Left hindlimb (tissue), 1 donor: ENCODE measurements at places on chromosomes 7 and 10.

DNA sequence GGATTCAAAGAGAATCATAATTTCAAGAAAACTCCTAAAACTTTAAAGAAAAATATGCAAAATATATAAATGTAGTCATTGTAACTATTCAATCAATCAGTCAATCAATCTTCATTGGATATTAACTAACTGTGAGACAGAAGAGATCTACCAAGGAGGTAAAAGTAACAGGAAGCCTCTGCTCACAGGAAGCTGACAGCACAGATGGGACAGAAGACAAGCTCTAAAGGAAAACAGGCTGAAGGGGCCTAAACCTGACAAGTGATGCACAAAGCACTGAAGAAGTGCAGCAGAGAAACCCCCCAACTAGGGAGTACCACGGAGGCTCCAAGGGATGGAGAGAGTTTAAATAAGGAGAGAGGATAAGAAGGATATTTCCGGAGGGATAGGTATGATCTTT, 173.0 kb downstream of the SKAP2 start:
- DNase-seq: no peak

GRCh38 chr10:48309711-48310226, 3.3 kb downstream of the MAPK8 start:
- no peak for DNase-seq

DNA sequence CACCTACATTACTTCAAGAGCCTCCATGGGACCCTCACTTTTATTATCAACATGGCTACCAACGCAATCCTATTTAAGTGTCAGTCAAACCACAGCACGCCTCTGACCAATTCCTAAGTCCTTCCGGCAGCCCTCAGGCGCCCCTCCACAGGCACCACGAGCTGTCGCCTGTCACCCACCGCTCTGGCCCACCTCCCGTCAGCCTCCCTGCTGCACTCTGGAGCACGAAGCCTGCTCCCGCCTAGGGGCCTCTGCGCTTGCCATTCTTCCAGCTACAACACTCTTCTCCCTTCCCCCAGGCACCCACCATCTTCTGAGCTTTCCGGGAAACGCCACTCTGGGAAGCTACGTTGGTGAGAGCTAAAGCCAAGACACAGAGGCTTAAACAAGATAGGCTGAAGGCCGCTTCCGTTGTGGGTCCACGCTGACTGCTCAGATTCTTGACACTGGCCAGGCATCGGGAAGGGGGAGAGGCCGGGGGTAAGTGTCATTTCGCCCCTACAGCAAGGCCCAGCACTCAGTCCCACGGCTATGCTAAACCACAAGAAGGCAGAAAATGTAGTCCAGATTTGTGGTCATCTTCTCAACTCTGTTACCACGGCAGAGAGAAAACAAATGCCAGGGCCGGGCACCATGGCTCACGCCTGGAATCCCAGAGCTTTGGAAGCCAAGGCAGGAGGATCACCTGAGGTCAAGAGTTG, 56.7 kb downstream of the GNA12 start:
- peak; percentile 45 for DNase-seq

DNA sequence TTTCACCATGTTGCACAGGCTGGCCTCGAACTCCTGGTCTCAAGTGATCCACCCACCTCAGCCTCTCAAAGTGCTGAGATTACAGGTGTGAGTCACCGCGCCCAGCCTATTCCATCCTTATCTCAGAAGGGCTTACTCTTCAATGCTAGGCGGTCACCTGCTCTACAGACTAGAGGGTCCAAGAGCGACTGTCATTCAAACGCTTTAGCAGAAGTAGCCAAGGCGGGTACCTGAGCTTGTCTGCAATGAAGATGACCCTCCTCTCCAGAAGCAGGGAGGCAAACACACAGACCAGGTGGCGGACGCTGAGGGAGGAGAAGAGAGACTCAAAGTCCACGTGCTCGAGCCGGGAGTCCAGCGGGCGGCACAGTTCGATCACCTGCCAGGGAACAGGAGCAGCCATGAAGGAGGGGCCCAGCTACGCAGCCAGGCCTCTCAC, 65.1 kb upstream of the MKRN1 start:
- no peak for DNase-seq

- DNase-seq: no peak
Measured at GRCh38 chr7:139916717-139917395, 87.8 kb downstream of the TBXAS1 start.

- no peak for DNase-seq
Measured at GRCh38 chr10:95664543-95664942, 8.0 kb upstream of the ALDH18A1 start.

- no peak for DNase-seq
Measured at GRCh38 chr10:76874896-76875295, 762.7 kb downstream of the KCNMA1 start.

- no peak for DNase-seq
Measured at GRCh38 chr10:13789448-13789829, 202.7 kb downstream of the PRPF18 start.

DNA sequence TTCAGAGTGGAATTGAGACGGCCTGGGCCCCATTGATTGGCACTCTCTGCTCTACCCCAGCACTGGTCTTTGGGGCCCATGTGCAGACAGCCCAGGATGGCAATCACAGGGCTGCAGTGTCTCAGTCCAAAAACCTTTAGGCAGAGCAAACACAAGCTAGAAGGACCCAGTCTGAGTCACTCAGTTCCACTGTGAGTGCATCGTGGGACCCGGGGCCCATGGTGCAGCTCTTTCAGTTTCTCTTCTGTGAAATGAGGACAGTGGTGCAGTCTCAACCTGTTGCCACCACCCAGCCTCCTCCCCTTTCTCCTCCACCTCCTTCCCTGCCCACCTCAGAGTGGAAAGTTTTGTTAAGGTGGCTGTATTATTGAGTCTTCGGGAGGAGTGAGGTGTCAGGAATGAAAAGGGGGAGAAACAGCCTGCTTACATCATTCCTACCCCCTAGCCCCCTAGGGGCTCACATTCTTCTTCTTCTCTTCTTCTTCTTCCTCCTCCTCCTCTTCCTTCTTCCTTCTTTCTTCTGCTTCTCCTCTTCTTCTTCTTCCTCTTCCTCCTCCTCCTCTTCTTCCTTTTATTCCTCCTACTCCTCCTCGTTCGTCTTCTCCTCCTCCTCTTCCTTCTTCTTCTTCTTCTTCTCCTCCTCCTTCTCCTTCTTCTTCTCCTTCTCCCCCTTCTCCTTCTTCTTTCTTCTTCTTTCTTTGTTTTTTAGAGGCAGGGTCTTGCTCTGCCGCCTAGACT, 19.5 kb upstream of the CARD11 start:
- DNase-seq: no peak

- no peak for DNase-seq
Measured at GRCh38 chr10:81081887-81082620, 544.4 kb downstream of the SH2D4B start.

DNA sequence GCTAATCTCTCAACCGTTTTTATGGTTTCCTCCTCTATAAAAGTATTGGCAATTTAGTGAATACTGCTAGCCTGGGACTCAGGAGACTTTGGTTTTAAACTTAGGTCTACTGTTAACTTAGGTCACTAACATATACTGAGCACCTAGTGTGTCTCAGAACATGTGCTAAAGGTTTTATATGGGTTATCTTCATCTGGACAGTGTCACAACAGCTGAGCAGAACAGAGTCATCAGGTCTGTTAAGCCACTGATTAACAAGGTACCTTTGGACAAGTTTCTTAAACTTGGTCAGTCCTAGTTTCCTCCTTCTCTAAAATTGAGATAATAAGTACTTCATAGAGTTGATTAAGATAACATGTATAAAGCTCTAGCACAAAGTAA, 30.6 kb downstream of the NET1 start:
- no peak for DNase-seq

DNA sequence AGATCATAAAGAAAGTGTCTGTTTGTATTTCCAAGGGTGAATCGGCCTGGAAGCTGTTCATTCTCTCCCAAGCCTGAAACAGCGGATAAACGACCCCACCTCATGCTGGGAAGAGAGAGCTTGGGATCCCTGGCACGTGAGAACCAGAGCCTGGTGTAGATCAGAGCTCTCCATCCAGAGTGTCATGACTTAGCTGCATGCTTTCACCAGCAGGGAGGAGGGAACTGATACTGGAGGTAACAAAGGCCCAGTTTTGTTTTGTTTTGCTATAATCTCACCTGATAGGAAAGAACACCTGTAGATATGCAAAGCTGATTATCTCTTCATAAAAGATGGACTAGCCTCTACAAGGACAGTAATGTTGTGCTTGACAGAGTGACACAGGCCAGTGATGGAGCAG, 236.6 kb downstream of the POM121L12 start:
- no peak for DNase-seq

DNA sequence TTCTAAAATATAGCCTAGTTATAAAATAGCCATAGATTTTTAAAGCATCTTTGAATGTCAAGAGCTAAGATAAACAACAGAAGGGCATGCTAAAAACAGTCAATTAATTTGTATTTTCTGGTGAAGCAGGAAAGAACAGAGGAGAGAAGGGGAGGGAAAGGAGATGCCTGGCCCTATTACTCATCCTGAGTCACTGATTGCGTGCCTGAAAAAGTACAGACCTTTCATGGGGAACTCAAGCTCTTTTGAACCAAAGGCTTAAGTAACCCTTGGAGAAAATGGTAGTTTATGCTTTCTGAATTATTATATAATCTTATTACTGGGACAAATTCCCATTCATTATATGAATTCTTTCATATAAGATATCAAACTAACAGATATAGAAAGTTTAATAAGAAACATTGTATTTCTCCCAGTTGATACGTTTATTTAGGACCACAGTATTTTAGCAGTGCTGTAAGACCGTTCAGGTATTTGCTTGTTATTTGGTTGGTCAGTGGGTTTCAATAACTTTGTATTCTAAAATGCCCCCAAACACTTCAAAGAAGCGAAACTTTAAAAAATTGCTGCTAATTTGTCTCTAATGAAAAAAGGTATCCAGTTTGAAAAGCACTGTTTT, 151.3 kb downstream of the HGF start:
- no peak for DNase-seq

DNA sequence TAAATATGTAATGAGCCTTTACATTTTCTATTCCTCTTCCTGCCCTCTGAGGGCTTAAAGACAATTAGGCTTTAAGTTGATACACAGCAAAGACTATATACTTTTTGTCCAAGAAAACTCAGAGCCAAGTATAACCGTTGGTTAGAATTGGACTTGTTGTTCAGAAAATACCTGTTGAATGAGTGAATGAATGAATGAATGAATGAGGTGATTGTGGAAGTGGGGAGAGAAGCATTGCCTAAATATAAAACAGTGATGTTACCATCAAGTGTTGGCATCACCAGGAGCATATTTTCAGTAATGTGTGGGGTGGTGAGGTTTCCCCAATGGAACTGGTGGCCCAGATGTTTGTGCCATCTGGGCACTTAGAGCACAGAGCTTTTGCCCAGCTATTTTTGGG, 106.9 kb downstream of the AOAH start:
- no peak for DNase-seq

GRCh38 chr7:151993977-151994676, 31.3 kb upstream of the GALNT11 start:
- no peak for DNase-seq

DNA sequence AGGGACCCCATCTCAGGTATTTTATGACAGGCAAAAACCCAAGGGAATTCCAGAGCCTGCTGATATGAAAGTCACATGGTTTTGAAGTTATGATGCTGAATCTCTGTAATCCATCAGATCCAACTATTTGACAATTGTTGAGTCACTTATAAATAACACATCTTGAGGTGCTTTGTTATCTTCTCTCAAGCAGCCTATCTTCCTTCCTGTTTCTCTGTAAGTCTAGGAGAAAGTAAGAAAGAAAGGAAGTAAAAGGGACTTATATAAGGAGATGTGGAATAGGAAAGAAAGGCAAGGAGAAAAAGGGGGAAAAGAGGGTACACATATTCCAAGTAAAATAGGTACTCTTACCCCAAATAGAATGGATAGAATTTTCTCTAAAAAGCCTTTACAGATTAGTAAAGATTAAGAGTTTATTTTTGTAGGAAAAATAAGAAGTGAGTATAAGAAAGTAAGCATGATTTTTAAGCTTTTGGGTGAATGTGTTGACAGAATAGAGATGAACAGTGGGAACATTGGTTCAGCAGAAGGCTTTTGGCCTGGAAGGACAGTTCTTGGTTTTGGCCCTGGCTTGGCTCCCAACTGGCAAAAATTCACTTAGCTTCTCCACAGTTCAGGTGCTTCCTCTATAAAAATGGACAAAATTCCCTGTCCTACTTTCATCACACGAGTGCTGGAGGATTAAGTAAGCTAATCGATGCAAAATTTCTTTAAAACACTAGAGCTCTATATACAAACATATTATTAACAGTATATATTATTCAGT, 39.6 kb upstream of the ANK3 start:
- DNase-seq: no peak

- DNase-seq: no peak
Measured at GRCh38 chr7:51224811-51225595, 91.6 kb downstream of the COBL start.

DNA sequence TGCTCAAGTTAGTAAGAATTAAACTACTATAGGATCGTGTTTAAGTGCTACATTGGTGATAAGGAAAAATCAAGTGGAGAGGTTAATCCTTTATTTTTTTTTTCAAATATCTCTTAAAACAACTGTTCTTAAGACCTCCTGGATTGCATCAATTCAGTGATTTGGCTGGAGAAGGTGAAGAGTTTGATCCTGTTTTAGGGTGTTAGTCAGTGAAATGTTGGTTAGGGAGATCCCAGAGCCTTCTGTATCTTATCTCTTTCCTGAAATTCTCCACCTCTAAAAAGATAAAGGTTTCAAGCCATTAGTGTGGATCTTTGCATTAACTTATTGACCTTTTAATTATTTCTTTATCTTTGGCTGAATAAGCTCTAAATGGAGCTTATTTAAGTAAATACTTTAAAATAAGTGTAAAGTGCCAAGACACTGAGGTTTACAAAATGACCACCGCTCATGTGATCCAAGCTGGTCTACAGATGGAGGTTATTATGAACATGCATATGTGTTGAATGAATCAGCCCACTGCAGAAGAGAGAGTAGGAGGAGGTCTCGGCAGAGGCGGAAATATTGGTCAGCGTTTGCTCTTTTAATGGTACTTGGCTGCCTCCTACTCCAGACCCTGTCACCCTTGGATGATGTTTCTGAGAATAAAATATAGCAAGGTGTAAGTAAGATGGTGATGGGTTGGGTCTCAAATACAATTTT, 51.8 kb upstream of the BMPER start:
- DNase-seq: no peak

DNA sequence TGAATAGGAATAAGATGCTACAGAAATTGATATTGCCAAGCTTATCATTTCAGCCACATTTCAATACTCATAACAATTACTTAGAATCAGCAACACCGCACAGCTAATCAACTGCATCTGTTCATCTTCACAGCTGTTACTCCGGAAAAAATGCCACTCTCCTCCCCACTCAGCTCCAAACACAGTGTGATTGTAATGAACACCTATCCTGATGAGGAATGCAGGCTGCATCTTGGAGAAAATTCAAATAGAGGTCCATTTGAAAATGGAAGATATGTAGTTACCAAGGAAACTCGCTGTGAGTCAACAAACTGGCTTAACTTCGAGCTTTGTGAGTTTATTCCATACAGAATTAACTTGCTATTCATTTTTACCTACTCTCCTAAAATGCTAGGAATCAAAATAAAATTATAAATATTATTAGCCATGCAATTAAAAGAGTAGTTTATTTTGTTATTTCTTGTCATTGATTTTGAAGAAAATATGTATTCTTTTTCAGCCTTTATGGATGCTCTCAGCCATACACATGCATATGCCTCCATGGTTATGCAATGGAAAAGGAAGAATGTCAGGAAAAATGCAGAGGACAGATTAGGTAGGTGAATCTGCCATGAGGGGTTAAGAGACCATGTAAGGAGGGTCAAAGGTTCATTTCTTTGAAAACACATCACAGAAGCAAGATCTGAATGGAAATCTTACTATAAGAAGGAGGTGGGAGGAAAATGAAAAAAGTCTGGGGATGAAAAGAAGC, 267.2 kb downstream of the POM121L12 start:
- no peak for DNase-seq
